Kidney (tissue), 22 donors: ENCODE measurements at places on chromosomes 16 and 17. TPM values are rescaled to one million over a fixed set of nuclear protein-coding genes. Genes with fewer than 3 reads are reported as not detected.

The COIL gene
- 8.6 TPM for polyA plus RNA-seq

The RDM1 gene
- polyA plus RNA-seq, result 0.56 TPM

The ABCC12 gene
- not detected for polyA plus RNA-seq

The EFNB3 gene
- 2.3 TPM for polyA plus RNA-seq

The QPRT gene
- 168 TPM for polyA plus RNA-seq

The KRTAP1-5 gene
- polyA plus RNA-seq, result not detected

The CPNE7 gene
- polyA plus RNA-seq, result 1.5 TPM

The CRAMP1 gene
- polyA plus RNA-seq, result 2.9 TPM

The SLC13A5 gene
- not detected for polyA plus RNA-seq

The TAT gene
- polyA plus RNA-seq, result not detected

GRCh38 chr17:81494626-81495377, 17.8 kb downstream of the ACTG1 start:
- no peak for DNase-seq

- no peak for DNase-seq
Observed at GRCh38 chr17:58254803-58255202, 16.4 kb downstream of the LPO start.

DNA sequence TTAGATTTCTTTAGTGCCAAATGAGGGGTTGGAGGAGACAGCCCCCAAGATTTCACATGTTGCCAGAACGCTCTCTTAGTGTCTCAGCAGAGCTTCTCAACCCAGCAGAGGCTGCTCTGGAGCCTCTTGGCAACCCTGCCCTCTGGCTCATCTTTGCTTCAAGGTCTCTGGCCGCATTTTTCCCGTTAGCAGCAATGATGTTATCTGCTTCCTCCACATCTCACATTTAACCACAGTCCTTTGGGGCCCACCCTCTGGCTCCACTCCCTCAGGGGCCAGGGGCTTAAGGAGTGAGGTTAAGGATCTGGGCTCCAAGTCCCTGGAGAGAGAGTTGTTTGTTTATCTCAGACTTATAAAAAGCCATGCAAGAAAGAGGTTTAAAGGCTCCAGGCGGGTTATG, 3.3 kb upstream of the XYLT1 start:
- no peak for DNase-seq

- no peak for DNase-seq
Observed at GRCh38 chr16:22360963-22361659, 13.3 kb downstream of the CDR2 start.

DNA sequence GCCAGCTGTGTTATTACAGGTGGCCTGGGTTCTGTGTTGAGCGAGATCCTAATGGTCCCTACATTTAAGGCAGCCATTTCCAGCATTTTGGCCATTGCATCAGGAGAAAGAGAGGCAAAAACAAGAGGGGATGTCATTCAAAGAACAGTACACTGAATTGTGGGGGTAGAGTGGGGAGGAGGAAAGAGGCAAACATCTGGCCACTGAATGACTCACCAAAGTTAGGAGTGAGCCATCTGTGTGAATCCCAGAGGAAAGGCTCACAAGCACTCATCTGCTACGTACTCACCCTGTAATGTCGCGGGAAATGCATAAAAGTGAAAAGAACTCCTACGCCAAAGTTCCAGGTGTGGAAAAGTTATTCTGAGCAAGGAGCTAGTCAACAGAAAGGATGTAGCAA, 16.7 kb downstream of the KRABD2 start:
- DNase-seq, result peak; percentile 40

GRCh38 chr17:78375401-78376151, 2.9 kb upstream of the PGS1 start:
- no peak for DNase-seq

- DNase-seq, result no peak
Observed at GRCh38 chr16:67141391-67141790, 9.4 kb downstream of the B3GNT9 start.

- DNase-seq, result peak; percentile 46
Observed at GRCh38 chr17:44758414-44759085, at the start of gene ADAM11. Gene ADAM11 (plus strand): TSS chr17:44758988. CDS start chr17:44759200, 212 bp downstream.

DNA sequence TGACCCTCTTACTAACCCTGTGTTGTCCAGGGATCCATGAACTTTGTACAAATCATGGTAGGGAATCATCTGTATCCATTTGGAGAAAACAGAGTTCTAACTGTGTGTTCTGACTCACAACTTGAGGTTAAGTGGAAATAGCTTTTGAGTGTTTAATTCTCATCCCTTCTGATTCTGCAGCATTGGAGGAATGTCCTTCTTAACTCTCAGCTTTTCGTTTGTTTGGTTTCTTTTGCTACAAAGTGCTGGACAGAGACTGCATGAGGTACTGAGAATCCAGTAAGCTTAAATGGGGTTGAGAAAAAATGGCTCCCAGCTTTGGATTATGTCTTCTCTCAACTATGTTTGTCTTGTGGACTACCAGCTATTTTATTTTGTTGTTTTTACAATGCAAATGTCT, 352.1 kb upstream of the KIF2B start:
- DNase-seq, result no peak

DNA sequence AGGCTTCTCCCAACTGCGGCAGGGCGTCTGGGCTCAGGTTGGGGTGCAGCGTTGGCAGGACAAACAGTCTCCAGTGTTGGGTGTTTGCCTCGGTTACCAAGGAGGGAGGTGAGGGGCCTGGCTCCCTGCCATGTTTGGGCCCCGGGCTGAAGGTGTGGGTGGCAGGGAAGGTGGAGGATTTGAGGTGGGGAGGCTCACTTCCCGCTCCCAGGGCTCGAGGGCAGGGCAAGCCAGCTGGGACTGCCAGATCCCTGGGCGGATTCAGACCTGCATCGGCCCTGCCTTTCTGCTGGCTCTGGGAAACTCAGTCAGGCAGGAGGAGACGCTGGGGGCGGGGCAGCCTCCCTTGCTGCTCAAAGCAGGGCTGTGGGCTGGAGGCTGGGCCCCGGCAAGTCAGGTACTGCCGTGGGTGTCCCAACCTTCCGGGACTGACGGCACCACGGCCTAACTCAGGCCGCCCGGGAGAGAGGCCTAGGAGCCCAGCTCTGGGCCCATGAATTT, 31.3 kb upstream of the KRT17 start:
- DNase-seq, result peak; percentile 89

DNA sequence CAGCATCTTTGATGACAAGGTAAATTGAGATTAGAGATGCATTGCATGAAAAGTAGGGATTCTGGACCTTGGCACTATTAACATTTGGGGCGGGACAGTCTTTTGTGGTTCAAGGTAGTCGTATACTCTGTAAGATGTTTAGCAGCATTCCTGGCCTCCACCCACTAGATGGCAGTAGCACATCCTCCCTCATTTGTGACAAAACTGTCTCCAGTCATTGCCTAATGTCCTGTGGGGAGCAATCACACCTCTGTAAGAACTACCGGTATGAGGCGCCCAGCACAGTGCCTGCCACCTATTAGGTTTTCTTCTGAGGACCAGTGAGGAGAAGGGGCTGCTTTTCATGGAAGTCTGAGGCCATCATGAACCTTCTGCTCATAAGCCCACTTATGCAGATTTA, 180.8 kb downstream of the RBFOX1 start:
- DNase-seq, result no peak

- no peak for DNase-seq
Observed at GRCh38 chr17:17712268-17712924, 31.1 kb downstream of the RAI1 start.

DNA sequence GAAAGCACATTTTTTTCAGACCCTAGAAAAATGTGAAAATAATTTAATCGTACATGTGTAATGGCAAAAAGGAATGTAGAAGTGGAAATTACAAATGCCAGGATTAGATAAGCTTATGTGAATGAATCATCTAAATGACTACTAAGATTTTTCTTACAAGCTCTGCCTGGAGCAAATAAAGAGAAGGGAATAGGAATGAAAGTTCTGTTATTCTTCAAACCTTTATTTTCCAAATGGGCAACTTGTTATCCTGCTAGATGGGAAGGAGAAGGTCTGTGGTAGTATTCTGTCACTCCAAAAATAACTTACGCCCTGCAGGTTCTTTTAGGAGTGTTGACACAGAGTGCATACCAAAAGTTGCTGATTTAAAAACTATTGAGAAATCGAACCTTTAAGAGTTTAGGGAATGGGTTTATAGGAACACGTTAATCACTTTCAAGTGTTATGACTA, 9.7 kb downstream of the CTCF start:
- DNase-seq, result no peak

DNA sequence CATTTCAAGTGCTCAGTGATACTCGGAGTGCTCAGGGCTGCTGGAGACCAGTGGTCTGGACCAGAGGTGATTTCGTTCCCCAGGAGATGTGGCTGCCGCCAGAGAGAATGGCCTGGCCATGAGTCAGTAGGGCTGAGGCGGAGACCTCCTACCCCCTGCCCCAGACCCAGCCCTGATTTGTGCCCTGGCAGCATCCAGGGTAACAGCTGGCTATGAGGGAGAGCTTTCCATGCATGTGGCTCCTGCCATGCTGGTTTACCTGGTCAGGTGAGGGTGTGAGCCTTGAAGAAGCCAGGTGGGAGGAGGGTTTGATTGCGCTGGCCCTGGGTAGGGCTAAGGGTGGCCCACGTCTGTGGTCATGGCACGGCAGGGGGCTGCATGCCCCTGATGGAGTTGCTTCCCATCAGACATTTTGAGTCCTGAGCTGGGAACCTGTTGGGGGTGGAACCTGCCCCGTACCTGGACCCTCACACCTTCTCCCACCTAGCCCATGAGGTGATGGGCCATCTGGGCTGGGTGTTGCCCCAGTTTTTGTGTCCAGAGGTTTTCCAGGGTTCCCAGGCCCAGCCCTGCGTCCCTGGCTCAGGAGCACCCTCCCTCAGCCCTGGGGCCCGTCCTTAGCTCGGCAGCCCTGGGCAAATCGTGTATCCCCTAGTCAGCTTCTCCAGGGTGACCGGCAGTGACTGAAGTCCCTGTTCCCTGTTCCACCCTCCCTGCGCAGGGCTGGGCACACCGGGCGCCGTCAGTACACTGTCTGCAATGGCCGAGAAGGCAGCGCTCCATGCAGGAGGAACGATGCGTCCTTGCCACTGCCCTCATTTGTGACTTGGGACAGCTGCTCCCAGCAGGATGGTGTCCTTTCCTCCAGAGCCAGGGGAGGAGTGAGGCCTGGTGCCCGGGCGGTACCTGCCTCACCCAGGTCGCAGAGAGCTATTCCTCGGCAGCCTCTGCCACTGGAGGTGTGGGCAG, 9.0 kb upstream of the CSNK1D start:
- DNase-seq, result peak; percentile 47

DNA sequence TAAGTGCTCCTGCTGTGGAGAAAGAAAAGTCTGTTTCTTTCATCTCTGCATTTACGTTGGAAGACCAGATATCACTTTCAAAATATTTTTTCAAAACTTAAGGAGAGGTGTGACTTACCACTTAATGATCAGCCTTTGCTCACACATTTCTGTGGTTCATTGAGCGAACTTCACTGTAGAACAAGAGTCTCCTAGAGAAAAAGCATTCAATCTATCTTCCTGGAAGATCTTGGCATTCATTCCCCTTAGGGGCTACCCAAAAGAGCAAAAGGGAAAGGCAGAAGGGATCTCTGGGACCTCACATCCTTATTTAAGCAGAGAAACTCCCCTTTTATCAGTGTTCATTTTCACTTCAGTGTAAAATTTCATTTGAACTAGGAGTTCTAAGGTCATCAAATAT, 61.2 kb downstream of the HS3ST3A1 start:
- DNase-seq, result no peak

DNA sequence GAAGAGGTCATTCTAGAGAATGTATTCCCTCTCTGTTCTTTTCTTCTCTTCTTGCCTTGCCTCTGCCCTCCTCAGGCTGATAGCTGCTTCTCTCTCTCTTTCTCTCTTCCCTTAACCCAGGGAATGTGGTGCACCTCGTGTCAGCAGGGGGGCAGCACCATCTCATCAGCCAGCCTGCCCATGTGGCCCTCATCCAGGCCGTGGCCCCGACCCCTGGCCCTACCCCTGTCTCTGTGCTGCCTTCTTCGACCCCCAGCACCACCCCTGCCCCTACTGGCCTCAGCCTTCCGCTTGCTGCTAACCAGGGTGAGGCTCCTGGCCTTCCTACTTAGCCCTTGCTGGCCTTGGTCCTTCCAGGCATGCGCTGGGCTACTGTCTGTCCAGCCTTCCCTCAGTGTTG, 23.5 kb downstream of the SRCAP start:
- no peak for DNase-seq

DNA sequence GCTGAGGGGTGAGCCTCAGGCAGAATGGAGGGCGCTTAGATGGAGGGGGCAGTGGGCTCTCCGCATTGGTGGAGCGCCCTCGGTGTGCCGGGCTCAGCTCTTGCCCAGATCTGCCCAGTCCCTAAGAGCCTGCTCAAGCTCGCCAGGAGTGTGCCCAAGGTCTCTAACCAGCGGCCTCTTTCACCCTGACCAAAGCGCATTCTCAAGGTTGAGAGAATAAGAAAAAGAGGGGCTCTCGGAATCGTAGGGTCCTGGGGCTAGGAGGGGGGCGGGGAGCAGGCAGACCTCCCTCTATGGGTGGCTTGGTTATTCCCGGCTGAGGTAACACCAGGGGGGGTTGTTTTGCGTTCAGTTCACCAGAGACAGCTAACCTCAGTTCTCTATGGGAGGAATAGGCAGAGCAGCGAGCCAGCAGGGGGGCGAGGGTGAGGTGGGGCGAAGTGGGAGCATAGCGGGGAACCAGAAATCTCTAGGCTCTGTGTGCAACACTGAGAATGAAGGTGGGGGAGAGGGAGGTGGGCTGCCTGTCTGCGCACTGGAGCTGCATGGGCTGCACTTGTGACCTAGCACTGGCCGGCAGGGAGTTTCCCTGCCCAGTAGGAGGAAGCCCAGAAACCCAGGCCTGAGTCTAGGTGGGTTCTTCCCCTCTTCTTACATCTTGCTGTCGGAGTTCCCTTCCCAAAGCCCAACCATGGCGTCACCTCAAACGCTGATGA, 3.0 kb downstream of the TMEM132E start:
- no peak for DNase-seq

- DNase-seq, result no peak
Observed at GRCh38 chr17:68749349-68750207, 148.4 kb upstream of the FAM20A start.
